ENCODE measurements at places on chromosomes 7 and 10. TPM values are rescaled to one million over a fixed set of nuclear protein-coding genes. Genes with fewer than 3 reads are reported as not detected.

TMEM140 gene
- total RNA-seq = 31.2 TPM

PNLIPRP1 gene
- total RNA-seq = not detected

KDM7A gene
- 16.7 TPM for total RNA-seq

- no peaks in the 10 kb centered on the region for H3K4me1 ChIP-seq
- H3K27me3 ChIP-seq = no peaks in the 10 kb centered on the region
- peaks cover 81% of the 10 kb centered on the region for H3K36me3 ChIP-seq
- peak; percentile 21 for DNase-seq
- H3K4me3 ChIP-seq = no peak overlapping the region
Observed at GRCh38 chr10:128080641-128081040, 45.6 kb downstream of the MKI67 start.

DNA sequence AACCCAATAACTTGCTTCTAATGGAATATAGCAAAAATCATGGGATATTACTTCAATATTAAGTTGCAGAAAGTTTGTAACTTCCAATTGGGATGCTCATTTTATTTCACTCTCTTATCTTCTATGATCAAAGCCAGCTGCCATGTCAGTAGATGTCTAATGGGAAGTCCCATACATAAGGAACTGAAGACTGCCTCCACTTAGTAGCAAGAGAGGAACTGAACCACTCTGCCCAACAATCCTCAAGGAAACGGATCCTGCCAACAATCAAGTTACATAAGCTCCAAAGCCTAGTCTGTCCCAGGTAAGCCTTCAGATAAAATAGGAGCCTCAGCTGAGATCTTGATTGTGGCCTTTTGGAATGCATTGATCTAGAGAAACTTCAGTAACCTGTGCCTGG lies 431.5 kb upstream of the PCDH15 start:
- no peak overlapping the region for H3K27ac ChIP-seq
- no peaks in the 10 kb centered on the region for H3K27me3 ChIP-seq
- no peak for DNase-seq
- no peaks in the 10 kb centered on the region for H3K36me3 ChIP-seq

GRCh38 chr10:34139559-34139958 lies 675.5 kb downstream of the PARD3 start:
- H3K27me3 ChIP-seq = no peaks in the 10 kb centered on the region
- H3K27ac ChIP-seq = no peak overlapping the region
- H3K4me3 ChIP-seq = no peak overlapping the region
- no peak for DNase-seq
- H3K36me3 ChIP-seq = no peaks in the 10 kb centered on the region

DNA sequence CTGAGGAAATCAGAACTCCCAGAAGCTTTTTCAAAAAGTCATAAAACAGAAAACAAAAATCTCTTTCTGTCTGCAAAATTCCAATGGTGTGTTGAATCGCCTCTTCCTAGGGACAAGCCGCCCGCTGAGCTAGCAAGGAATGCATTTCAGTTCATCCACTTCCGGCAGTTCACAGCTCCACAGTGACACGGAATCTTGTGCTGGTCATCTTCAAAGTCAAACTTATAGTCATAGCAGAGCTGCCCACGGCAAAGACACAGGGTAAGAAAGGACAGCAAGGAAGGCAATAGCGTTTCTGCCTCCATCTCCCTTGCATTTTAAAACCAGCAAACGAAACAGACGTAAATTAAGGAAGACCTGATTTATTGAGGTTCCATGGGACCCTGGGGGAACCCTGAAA lies 111.2 kb downstream of the GALNT11 start:
- H3K4me3 ChIP-seq = no peak overlapping the region
- no peak overlapping the region for H3K27ac ChIP-seq
- H3K36me3 ChIP-seq = peaks cover 61% of the 10 kb centered on the region
- H3K27me3 ChIP-seq = no peaks in the 10 kb centered on the region
- DNase-seq = no peak
- H3K4me1 ChIP-seq = no peaks in the 10 kb centered on the region

DNA sequence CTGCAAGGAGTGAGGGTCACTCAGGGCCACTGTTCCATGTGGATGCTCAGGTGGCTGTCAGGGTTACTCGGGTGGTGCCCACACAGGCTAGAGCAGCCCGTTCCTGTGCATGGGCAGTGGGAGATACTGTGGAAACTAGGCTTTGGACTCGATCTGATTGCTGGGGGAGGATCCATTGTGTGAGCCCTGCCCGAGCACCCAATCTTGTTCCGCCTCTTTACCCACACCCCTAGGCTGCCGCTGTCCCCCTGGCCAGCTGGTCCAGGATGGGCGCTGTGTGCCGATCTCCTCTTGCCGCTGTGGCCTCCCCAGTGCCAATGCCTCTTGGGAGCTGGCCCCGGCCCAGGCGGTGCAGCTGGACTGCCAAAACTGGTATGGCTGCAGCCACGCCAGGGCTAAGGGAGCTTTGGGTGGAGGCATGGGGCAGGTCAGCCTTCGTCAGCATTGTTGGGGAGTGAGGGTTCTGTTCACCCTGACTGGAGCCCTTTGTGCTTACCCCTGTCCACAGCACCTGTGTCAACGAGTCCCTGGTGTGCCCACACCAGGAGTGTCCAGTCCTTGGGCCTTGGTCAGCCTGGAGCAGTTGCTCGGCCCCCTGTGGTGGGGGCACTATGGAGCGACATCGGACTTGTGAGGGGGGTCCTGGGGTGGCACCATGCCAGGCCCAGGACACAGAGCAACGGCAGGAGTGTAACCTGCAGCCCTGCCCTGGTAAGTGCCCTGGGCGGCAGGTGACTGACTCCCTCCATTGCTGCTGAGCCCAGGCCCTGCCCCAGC lies 12.4 kb upstream of the ZNF862 start:
- no peak overlapping the region for H3K4me3 ChIP-seq
- no peaks in the 10 kb centered on the region for H3K4me1 ChIP-seq
- peak; percentile 59 for DNase-seq
- H3K36me3 ChIP-seq = no peaks in the 10 kb centered on the region
- no peaks in the 10 kb centered on the region for H3K27me3 ChIP-seq

DNA sequence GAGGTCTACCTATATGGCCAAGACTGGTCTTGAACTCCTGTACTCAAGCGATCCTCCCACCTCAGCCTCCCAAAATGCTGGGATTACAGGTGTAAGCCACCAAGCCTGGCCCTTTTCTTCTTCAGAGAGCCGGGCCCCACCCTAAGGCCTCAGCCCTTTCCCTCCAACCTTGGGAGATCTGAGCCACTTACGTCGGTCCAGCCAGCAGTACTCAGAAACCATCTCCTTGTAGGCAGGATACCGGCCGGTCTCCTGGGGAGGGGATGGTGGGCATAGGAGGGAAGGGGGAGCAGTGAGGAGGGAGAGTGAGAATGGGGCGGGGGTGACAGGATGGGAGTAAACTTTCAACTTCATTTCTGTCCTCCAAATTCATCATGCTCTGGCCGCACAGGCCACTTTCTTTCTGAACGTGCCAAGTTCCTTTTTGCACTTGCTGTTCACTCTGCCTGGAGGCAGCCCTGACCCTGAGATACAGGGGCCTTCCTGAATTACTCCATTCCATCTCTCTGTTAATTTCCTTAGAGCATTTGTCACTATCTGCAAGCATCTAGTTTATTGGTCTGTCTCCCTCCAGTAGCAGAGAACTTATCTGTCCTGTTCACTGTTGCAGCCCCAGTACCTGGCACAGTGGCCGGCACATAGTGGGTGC lies 10.4 kb downstream of the PDZD7 start:
- DNase-seq = no peak
- peaks cover 4% of the 10 kb centered on the region for H3K4me1 ChIP-seq
- no peaks in the 10 kb centered on the region for H3K36me3 ChIP-seq

DNA sequence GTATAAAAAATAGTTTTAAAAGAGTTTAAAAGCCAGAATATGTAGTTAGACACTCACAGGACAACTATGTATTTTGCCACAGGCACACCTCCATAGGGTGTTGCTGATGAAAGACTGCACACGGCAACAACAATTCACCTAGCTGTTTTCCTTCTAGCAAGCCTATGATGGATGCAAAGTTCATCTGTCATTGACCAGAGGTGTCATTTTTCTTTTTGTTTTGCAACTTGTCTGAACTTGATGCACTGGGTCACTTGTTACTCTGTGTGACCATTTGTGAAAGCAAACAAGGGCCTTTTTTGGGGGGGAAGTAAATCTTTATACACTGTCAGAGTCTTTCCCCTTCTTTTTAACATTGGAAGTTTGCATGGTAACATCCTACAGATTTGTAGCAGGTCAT lies 258.0 kb upstream of the SEMA3A start:
- H3K36me3 ChIP-seq = no peaks in the 10 kb centered on the region
- H3K4me1 ChIP-seq = no peaks in the 10 kb centered on the region
- no peak overlapping the region for H3K4me3 ChIP-seq
- H3K27ac ChIP-seq = no peak overlapping the region
